ENCODE measurements at places on chromosomes 1 and 21.
A peak's percentile ranks its signal among the peaks of the same experiment; 100 is the strongest.

DNA sequence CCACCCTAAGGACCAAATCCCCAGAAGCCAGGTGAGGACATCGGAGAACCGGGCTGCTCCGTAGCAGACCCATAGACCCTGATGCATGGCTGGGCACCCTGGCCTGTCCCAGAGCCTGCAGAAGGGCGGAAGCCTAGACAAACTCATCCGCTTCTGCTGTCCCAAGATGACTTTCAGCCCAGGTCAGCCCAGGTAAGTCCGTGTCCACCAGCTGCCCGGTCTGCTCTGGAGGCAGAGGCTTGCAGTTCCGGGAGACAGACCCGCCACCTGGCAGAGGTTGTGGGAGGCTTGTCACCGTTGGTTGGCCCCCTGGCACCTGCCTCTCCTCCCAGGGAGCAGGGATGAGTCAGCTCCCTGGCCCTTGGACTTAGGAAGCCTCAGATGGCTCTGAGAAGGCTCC lies 22.8 kb upstream of the POFUT2 start:
- no peak for DNase-seq

GRCh38 chr21:33403786-33404585 lies 773 bp downstream of the IFNGR2 start:
- DNase-seq, result no peak

GRCh38 chr1:207289756-207290155 lies 31.7 kb upstream of the CD55 start:
- DNase-seq, result no peak

- DNase-seq, result no peak
These were observed 1.1 kb downstream of the AGTRAP start for GRCh38 chr1:11736746-11737639.

- DNase-seq, result no peak
These were observed 11.2 kb upstream of the TMEM81 start for GRCh38 chr1:205095422-205095821.

DNA sequence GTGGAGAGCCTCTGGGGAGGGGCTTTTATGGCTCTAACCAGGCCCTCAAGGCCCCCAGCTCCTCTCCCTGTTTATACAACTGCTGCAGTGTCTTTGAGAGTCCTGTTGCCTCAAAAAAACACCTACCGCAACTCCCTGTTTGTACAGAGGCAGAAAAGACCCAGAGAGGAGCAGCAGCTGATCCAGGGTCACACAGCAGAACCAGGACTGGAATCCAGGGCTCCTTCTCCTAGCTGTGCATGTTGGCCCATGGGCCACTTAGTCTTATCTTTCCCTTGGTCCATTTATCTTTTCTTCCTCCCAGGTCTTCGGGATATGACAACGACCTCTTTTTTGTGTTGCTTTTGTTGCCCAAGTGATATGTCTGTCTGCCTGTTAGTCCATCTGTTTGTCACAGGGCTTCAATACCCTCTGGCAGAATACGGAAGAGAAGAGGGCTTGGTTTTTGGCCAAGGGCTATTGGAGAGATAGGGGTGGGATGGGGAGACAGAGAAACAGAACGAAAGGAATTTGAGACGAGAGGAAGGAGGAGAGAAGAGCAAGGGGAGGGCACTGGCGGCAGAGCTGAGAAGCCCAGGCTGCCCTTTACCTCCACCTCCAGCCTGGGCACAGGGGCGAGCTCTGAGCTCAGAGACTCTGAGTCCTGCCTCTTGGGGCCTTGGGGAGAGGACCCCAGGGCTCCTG lies 33.5 kb upstream of the WASF2 start:
- no peak for DNase-seq

GRCh38 chr1:111758373-111758772 lies 2.7 kb downstream of the DDX20 start:
- no peak for DNase-seq

DNA sequence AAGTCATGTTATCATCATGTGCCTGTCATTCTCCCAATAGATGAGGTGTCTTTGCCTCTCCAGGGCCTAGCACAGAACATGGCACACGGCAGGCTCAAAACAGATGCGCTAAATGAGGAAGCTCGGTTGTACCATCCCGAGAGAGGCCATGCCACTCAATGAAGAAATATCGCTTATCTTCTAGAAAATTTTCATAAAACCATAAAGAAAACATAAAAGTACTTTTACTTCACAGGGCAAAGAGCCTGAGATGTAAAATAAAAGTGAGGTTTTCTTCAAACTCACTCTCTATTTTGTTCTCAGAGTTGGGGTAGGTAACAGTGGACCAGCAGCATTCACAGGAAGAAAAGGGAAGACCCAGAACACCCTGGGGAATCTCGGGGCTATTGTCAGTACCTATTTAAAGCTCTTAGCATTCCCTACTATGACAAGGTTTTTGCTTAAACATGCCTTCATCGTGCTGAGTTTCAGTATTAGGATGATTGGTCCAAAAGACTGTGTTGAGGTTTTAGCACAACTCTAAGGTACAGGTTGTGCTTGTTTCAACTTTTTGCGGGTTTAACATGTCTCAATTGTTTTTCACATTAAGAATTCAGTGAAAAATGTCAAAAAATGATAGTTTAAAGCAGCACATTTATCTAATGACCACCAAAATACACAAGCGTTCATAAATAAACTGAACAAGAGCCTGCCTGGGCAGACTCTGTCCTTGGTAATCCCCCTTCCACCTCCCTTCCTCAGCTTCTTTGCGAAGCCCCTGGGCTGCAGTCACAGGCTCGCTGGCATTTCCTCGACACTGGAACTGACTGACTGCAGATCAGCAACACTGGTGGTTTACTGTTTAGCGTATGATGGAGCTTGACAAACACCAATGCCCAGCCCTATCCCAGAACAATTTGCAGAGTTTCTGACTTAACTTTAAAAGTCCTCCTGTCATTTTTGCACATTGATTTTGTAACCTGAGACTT lies 55.6 kb downstream of the COQ8A start:
- DNase-seq, result peak; percentile 22

- no peak for DNase-seq
These were observed 7.1 kb upstream of the USF1 start for GRCh38 chr1:161052899-161053298.

DNA sequence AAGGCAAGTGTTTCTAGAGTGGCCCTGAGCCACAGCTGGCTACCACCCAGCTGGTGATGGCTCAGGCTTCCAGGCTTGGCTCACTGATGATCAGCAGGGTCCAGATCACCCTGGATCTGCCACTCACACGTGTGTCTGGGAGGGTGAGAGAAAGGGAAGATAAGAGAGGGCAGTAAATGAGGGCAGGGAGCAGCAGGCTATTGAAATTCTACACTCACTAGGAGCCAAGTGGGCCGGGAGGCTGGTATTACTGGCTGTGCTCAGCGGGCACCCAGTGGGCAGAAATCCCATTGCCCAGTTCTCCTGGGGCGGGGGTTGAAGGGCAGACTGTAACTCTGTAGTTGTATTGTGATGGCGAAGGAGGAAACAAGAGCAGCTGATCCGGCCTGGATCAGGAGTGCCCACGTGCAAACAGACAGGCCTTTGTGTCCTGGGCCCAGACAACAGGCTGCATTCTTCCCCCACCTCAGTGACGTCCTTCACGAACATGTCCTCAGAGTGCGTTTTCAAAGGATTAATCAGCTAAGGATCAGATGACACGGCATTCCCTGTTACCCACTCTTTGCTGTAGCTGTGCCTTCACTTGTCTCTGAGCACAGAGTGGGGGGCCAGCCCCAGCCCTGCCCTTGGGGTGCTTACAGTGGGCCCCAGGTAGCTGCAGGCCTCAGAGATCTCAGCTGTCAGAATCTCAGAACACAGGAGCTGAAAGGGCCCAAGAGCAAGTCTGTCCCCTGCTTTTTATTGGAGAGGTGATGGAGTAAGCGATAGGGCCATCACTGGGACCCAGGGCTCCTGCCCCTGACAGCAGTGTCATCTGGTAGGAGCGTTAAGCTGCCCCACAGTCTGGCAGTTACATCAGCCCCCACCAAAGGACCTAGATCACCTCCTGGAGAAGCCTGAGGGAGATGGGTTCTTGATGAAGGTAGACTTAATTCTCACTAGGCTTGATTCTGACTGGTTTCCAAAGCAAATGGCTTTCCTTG lies 60.5 kb downstream of the ATP1A1 start:
- no peak for DNase-seq

DNA sequence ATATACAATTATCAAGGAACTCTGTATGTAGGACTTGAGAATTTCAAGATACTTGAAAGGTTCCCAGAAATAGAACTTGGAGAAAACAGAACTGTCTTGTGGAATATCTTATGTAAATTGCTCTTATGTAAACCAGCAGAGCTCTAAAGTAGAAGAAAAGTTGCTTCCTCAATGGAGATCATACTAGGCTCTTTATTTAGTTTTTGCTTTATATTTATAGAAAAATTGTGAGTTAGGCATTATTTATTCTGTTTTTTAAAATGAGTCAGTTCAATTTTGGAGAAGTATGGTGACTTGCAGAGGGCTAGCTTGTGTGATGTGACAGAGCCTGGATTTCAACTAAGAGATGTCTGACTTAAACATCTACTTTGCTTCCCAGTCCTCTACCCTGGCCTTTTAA lies 40.4 kb downstream of the ATP6V1G3 start:
- DNase-seq, result no peak

DNA sequence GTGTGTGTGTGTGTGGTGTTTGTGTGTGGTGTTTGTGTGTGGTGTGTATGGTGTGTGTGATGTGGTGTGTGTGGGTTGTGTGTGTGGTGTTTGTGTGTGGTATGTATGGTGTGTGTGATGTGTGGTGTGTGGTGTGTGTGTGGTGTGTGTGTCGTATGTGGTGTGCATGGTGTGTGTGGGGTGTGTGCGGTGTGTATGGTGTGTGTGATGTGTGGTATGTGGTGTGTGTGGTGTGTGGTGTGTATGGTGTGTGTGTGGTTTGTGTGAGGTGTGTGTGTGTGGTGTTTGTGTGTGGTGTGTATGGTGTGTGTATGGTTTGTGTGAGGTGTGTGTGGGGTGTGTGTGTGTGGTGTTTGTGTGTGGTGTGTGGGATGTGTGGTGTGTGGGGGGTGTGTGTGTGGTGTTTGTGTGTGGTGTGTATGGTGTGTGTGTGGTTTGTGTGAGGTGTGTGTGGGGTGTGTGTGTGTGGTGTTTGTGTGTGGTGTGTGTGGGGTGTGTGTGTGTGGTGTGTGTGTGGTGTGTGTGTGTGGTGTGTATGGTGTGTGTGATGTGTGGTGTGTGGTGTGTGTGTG lies 106.2 kb upstream of the ADAR start:
- DNase-seq, result no peak

DNA sequence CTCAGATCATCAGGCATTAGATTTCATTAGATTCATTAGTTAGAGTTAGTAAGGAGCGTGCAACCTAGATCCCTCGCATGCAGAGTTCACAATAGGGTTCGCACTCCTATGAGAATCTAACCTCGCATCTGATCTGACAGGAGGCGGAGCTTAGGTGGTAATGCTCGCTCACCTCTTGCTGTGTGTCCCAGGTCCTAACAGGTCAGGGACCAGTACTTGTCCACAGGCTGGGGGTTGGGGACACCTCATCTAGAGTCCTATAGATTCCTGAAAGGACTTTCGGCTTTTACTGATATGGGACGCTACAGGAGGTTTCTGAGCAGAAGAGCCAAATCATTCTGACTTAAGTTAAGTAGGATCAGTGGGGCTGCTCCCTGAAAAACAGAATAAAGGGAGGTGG lies 91.4 kb downstream of the AKT3 start:
- DNase-seq, result no peak

DNA sequence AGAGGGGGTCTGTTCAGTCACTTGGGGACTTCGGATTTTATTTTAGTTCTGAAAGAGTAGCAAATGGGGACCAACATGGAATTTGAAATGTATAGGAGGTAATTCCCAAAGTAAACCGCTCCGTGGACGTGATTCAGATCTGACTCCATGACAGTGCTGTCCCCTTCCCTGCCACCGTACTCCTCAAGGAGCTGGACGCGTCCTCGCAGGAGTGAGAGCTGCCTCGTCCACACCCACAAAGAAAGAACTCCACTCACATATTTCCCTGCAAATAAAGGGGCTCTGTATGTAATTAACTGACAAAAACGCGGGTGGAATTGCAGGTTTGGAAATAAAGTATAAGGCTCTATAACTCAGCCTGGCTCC lies 183.6 kb downstream of the ETS2 start:
- DNase-seq, result no peak

DNA sequence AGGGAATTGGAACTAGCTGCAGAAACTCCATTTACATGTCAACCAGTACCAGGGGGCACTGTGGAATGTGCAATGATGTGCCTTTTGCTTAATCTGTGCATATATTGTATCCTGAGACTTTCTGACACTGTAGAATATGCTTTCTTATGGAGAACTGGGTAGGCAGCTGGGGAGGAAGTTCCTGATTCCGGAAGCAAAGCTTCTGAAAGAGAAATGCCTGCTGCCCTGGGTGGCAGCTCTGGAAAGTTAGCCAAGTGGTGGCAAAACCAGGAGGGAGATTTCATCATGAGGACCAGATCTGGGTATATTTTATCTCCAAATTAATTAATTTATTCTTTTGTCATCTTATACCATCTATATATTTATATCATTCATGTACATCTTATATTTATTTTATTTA lies 116.7 kb downstream of the XCL2 start:
- no peak for DNase-seq

DNA sequence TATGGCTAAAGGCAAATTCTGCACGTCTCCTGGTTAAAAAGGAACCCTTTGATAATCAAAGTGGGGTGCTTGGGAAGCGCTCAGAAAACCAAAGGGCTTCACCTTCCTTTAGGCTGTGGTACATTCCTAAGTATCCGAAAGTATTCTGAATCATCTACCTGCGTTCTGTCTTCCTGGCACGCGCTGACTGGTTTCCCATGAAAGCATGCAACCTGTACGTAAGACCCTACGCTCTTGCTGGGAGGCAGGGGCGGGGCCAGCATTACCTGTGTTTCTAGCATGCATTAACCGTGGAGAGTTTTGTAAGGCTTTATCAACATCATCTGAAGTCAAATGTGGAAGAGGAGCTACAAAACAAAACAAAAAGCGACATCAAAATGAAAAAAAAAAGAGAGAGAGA lies 96.0 kb downstream of the ERG start:
- no peak for DNase-seq

GRCh38 chr1:199029855-199030254 lies 391.0 kb downstream of the PTPRC start:
- no peak for DNase-seq

DNA sequence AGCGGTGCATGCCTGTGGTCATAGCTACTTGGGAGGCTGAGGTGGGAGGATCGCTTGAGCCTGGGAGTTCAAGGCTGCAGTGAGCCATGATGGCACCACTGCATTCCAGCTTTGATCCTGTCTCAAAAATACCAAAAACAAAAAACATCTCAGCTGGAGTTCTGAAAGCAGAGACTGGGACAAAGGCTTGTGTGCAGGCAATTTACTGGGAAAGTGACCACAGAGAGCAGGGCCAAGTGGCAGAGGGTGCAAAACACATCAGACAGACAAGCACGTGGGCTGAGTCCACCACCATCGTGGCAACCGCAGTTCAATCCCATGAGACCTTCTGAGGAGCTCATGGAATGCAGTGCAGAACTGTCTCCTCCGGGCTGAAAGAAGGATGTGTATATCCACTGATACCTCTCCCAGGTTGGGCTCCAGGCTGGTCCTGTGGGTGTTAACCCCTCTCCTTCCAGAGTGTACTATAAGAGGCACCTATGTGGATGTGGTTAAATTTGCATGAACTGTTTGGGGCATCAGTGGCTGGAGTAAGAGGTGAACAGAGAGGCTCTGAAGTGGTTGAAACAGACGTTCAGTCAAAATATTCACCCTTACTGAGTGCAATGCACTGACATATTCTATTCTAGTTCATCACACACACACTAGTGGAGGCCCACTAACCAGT lies 10.8 kb downstream of the PIGP start:
- no peak for DNase-seq
